ENCODE measurements at places on chromosomes 5 and 9. TPM values are rescaled to one million over a fixed set of nuclear protein-coding genes. Genes with fewer than 3 reads are reported as not detected.

Gene ST8SIA4
- 3.4 TPM for total RNA-seq

Gene GARIN3
- total RNA-seq = not detected

Gene WDR38
- not detected for total RNA-seq

Gene TMEM203
- total RNA-seq = 44.6 TPM

Gene BARX1
- not detected for total RNA-seq

Gene TOR1A
- total RNA-seq = 12.2 TPM

Gene PRLR
- total RNA-seq = 0.38 TPM

Gene PRDM9
- total RNA-seq = not detected

Gene EIF4E1B
- not detected for total RNA-seq

Gene ASPN
- 5.7 TPM for total RNA-seq

Gene DBH
- not detected for total RNA-seq

Gene FXN
- total RNA-seq = 36.6 TPM

Gene C9orf153
- not detected for total RNA-seq

Gene RAB3C
- 0.92 TPM for total RNA-seq

Gene PDCD1LG2
- 3.3 TPM for total RNA-seq

Gene TRIM7
- 14.4 TPM for total RNA-seq

Gene NINJ1
- 55.5 TPM for total RNA-seq

Gene ZNF618
- total RNA-seq = 1.6 TPM

Gene ORM1
- total RNA-seq = 0.51 TPM

Gene REEP2
- 5.2 TPM for total RNA-seq

Gene WHRN
- 0.49 TPM for total RNA-seq

Gene CCDC180
- total RNA-seq = 1.7 TPM

Gene DOCK8
- 6.1 TPM for total RNA-seq

Gene PCDHA9
- total RNA-seq = not detected

Gene C9
- total RNA-seq = not detected

Gene GABRG2
- not detected for total RNA-seq

Gene CDH9
- total RNA-seq = not detected

Gene LRRC70
- total RNA-seq = 1.0 TPM

Gene SPATA31C1
- not detected for total RNA-seq

Gene ITK
- 0.51 TPM for total RNA-seq

Gene LSM11
- total RNA-seq = 1.5 TPM

Gene SETX
- 20.5 TPM for total RNA-seq

Gene RGS7BP
- total RNA-seq = 6.5 TPM

Gene BTNL3
- not detected for total RNA-seq

Gene MZB1
- total RNA-seq = 1.2 TPM

Gene PHF24
- 0.22 TPM for total RNA-seq
